ENCODE measurements at places on chromosomes 4 and X. TPM values are rescaled to one million over a fixed set of nuclear protein-coding genes. Genes with fewer than 3 reads are reported as not detected.

The FGFBP1 gene
- not detected for total RNA-seq

The SORBS2 gene
- not detected for total RNA-seq

The UGT2A3 gene
- total RNA-seq: not detected

The SPANXB1 gene
- not detected for total RNA-seq

Measured in activated naive CD4-positive, alpha-beta T cell treated with anti-CD3 and anti-CD28 coated beads, Interleukin-2, amount 50 U/mL, for 72 hours (primary cell).